Right ventricle myocardium inferior (tissue), 1 donor: ENCODE measurements at places on chromosomes 5 and 9.

DNA sequence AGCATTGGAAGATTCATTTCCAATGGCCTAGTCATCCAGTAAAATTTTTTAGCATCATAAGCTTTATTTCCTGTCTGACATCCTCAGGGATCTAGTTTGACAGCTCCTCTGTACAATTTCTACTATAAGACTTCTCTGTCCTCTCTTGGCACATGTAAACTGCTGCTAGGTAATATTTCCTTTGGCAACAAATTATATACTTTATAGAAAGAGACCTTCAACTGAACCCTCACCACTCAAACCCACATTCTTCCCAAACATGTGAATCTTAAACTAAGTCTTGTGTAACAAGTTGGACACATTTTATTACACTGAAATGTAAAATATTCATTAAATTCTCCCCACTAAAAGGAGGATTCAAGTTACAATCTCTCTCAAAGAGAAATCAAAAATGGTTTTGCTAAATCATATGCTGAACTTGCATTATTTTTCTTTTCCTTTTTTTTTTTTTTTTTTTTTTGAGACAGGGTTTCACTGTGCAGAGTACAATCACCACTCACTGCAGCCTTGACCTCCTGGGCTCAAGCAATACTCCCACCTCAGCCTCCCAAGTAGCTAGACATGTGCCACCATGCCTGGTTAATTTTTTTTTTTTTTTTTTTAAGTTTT, 36.9 kb downstream of the SCAI start:
- no peak for DNase-seq

- no peak for DNase-seq
Measured at GRCh38 chr5:144177548-144177947, 6.9 kb downstream of the KCTD16 start.

DNA sequence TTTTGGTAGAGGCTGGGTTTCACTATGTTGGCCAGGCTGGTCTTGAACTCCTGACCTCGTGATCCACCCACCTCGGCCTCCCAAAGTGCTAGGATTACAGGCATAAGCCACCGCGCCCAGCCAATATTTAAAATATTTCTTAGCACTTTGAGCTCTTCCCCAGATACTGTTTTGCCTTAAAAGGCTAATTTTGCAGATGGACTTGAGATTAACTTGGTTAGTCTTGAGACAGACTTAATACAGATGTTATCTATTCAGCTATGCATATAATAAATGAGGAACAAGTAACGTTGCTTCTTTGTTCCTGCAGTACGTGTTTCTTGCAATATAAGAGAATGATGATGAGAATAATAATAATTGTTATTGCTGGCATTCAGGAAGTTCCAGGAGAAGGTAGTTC, 56.3 kb downstream of the PCSK5 start:
- no peak for DNase-seq

GRCh38 chr9:101479338-101480030, 43.9 kb upstream of the ALDOB start:
- DNase-seq: no peak

DNA sequence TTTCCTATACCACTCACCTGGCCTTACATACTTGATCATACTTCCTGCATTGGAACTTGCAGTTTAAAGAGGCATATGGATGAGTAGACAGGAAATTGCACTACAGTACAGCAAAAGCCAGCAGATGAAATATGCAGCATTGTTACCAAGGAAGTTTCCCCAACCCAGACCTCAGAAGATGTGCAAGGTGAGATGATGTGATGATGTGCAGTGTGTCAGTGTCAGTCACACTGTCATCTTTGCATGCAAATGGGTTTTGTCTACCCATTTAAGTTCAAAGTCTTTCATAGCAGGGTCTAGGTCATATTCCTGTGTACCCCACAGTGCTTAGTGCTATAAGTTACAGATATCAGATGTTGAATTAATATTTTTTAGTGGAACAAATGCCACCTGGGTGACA, 89.3 kb upstream of the CER1 start:
- no peak for DNase-seq

DNA sequence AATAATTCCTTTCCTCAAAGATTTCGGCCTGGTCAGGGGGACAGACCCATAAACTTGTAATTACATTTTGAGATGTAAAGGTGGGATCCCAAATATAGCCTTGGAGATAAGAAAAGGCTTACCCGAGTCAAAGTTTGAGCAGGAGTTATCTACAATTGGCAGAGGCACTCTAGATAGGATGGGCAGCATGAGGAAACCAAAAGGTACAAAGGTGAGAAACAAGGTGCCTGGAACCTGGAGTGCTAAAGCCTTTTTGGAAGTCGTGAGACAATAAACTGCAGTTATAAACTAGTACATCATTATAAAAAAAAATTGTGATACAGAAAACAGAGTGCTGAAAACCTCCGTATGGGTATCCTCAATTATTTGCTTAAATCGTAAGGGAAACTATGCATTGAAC, 212.4 kb downstream of the EFNA5 start:
- no peak for DNase-seq

DNA sequence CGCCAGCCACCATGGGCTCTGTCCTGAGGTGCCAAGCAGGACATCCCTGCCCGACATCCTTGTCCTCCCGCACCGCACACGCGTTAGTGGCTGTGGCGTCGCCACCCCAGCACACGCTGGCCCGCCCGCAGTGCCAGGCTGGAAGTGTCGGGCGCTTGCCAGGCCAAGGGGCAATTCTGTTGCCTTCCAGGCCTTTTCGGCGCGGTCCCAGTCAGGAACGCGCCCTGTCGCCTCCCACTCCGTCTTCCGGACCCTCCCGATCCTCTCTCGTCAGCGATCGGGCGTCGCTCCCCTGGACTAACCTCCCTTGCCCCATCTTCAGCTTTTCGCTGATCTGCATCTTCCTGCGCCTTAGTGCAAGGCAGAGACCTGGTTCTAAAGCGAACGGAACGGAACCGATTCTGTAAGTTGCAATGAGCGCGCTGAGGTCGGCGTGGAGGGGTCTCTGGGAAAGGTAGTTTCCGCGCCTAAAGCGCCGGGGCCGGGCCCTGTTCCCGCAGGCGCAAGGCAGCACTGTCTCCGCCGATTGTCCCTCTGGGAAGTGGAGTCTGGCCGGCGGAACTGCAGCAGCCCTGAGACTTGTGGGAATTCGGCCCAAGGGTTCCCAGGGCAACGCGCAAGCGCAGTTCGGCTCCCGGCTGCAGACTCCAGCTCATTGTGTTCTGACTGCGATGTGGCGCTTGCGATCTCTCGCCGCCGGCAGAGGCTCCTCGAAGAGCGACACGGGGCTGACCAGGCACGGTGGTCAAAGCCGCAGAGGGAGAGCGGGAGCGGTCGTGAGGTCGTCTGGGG, at the start of gene ZNF454:
Gene ZNF454, plus strand, starts transcription at position 630 of the 792 bp plus-strand sequence. CDS start 1,594 bp downstream, outside the sequence.
- DNase-seq: peak; percentile 94

DNA sequence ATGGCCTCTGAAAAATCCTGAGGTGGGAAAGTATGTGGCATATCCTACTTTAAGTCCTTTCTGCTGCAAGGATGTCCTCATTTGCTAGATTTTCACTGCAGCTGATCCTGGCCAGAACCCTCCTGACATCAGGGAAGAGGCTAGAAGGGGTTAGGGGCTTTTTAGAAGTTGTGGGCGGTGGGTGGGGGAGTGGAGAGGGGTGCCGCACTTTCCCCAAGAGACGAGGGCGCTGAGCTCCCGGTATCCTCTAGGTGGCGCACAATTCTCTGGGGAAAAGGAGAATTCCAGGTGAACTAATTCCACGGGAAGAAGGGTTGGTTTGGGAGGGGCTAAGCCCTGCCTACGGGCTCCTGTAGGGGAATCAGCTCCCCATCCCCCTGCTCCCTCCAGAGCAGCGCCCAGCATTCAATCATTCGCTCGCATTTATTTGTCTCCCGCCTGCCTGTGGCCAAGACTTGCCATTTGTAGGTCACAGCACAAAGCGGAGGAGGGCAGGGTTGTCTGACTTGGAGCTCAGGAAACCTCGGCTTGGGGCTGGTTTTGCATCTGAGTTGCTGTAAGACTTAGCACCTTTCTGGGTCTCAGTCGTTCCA, 42.9 kb upstream of the HAND1 start:
- DNase-seq: no peak

- DNase-seq: no peak
Measured at GRCh38 chr9:99013550-99013949, 69.8 kb downstream of the COL15A1 start.

- no peak for DNase-seq
Measured at GRCh38 chr5:107531308-107531707, 139.4 kb downstream of the EFNA5 start.

DNA sequence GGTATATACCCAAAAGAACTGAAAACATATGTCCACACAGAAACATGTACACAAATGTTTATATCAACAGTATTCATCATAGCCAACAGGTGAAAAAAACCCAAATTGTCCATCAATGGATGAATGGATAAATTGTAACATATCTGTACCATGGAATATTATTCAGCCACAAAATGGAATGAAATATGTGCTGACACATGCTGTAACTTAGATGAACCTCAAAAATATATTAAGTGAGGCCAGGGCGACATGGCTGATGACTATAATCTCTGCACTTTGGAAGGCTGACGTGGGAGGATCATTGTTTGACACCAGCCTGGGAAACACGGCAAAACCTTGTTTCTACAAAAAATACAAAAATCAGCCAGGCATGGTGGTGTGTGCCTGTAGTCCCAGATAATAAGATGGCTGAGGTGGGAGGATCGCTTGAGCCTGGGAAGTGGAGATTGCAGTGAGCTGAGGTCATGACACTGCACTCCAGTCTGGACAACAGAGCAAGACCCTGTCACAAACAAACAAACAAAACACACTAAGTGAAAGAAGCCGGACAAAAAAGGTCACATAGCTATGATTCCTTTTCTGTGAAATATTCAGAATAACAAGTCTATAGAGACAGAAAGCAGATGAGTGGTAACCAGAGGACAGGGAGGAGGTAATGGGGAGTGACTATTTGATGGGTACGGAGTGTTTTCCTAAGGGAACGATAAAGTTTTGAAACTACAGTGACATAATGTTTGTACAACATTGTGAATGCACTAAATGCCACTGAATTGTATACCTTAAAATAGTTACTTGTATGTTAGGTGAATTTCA, 11.4 kb downstream of the KYAT1 start:
- DNase-seq: no peak

GRCh38 chr5:93993161-93993560, 251.8 kb upstream of the POU5F2 start:
- no peak for DNase-seq

DNA sequence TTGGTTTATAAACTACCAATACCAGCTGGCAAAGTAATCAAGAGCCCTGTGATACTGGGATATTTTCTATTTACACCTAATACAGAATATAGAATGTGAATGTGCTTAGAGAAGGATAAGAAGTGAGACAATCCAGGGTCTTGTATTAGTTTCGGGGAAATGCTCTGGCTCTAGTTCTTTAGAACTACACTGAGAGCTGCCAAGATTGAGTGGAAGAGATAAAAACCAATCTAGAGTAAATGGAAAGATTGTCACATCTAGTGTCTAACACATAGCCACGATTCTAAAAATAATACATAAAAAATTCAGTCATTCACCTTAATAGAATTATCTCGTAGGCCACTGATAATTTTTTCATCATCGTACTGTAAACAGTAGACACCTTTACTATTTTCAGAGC, 105.5 kb downstream of the SMIM23 start:
- no peak for DNase-seq

GRCh38 chr9:126479515-126479914, 134.2 kb upstream of the LMX1B start:
- no peak for DNase-seq

GRCh38 chr5:151810897-151811296, 39.1 kb downstream of the G3BP1 start:
- DNase-seq: no peak

GRCh38 chr5:141681695-141682641, at the start of gene ARAP3:
Gene ARAP3, minus strand, starts transcription at chr5:141682230. Its CDS starts 1,744 bp downstream, at chr5:141680486.
- peak; percentile 96 for DNase-seq

DNA sequence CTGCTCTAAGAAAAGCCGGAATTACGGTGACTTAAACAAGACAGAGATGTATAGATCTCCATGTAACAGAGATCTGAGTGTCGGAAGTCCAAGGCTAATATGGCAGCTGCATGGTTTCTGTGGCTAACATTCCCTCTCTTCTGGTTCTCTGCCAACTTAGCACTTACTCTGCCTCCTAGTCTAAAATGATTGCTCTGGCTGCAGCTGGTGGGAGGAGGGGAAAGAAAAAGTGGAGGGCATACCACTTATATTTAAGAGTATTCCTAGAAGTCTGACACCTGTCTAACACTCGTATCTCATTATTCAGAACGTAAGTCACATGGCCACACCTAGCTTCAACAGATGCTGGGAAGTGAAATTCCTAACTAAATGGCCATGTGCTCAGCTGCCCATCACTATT, 551.5 kb upstream of the TLE4 start:
- DNase-seq: no peak

DNA sequence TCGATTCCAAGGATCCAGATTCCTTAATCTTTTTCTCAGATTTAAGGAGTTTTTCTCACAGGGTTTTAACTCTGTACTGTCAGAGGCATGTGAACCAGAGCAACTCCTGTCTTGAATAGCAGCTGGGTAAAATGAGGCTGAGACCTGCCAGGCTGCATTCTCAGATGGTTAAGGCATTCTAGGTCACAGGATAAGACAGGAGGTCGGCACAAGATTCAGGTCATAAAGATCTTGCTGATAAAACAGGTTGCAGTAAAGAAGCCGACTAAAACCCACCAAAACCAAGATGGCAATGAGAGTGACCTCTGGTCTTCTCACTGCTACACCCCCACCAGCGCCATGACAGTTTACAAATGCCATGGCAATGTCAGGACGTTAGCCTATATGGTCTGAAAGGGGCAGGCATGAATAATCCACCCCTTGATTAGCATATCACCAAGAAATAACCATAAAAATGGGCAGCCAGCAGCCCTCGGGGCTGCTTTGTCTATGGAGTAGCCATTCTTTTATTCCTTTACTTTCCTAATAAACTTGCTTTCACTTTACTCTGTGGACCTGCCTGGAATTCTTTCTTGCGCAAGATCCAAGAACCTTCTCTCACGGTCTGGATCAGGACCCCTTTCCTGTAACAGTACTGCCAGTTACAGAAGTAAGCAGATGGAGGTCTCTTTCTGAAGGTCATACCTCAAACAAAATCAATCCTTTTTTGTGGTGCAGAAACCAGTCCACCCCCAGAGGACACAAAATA, 87.1 kb downstream of the SLC38A9 start:
- DNase-seq: no peak

DNA sequence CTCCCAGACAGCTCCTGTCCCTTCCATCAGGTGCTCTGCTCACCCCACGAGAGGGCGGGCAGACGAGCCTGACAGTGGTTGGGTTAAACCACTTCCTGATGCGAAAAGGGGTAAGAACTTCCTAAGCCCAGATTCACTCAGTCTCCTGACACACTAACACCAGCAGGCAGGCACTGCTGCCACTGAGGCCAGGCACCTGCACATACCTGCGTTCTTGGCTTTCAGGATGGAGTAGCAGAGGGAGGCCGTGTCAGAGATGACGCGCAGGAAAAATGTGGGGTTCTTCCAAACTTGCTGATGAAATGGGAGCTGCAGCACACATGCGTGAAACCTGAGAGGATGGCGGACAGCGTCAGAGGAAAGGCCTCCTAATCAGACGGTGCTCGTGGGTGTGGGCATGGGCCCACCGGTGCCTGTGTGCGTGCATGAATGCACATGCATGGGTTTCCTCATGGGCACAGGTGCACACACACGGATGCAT, 29.9 kb downstream of the SLC6A18 start:
- DNase-seq: peak; percentile 50

- DNase-seq: no peak
Measured at GRCh38 chr5:141211-141610, 49.2 kb downstream of the PLEKHG4B start.

GRCh38 chr5:40360685-40361084, 319.0 kb upstream of the PTGER4 start:
- no peak for DNase-seq

GRCh38 chr9:106069241-106069640, 374.9 kb downstream of the TMEM38B start:
- DNase-seq: no peak
